Mesendoderm (in vitro differentiated cells): ENCODE measurements at places on chromosomes 1 and 21.

GRCh38 chr1:26996024-26996423, 2.5 kb downstream of the TRNP1 start:
- H3K27ac ChIP-seq: peak overlapping the region; percentile 19
- H3K4me3 ChIP-seq: no peak overlapping the region
- no peaks in the 10 kb centered on the region for H3K27me3 ChIP-seq
- no peaks in the 10 kb centered on the region for H3K36me3 ChIP-seq
- peaks cover 15% of the 10 kb centered on the region for H3K4me1 ChIP-seq

DNA sequence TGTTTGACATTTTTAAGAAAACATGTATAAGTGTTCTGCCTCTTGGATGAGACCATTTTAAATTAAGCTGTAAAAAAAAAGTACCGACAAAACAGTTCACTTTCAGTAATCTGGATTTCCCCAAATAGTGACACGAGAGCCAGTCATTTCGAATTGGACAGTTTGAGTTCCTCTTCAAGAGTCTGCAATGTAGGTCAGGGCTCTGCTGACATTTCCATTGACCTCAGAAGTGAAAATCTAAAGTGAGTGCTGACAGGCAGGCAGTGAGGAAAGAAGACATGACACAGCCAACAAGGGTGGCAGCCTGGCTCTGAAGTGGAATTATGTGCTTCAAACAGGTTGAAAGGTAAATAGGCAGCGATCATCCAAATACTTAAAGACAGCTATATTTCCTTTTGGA, at the start of gene IL23R:
TSS of gene IL23R (plus strand) at position 259 of the 400 bp plus-strand sequence. CDS start 1,667 bp downstream, outside the sequence.
- H3K4me3 ChIP-seq: no peak within 1 kb of the TSS
- H3K27ac ChIP-seq: no peak within 1 kb of the TSS
- no peak for DNase-seq
- no peaks in the 10 kb centered on the region for H3K36me3 ChIP-seq

DNA sequence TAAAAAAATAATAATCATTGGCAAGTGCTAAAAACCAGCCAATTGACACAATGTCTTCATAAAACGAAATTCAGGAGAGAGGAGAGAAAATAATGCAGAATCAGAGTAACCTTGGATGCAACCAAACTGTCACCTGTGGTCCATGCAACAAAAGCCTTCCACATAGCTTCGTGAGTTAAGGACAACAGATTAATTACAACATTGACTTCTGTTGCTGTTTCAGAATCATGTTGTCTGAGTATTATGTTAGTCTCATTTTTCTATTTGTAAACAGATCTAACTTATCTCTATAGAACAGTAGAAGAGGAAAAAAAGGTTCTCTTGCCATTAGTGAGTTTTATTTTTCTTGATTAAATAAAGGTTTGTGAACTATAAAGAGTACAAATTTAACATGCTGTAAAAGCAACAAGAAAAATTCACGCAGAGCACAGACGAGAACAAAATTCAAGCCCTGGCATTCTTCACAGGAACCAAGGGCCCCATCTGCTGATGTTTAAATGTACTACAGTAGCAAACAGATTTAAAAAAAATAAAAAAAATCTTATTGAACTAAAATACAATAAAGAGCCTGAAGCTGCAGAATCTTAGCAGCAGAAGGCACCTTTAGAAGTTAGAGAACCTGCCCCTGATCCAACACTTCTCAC, 381.1 kb upstream of the PKN2 start:
- H3K36me3 ChIP-seq: no peaks in the 10 kb centered on the region
- no peak overlapping the region for H3K4me3 ChIP-seq
- peaks cover 2% of the 10 kb centered on the region for H3K4me1 ChIP-seq
- no peaks in the 10 kb centered on the region for H3K27me3 ChIP-seq
- no peak overlapping the region for H3K27ac ChIP-seq

- no peaks in the 10 kb centered on the region for H3K4me1 ChIP-seq
- no peak overlapping the region for H3K4me3 ChIP-seq
- no peak for DNase-seq
- no peak overlapping the region for H3K27ac ChIP-seq
- H3K36me3 ChIP-seq: no peaks in the 10 kb centered on the region
Measured at GRCh38 chr1:27886353-27886679, 14.0 kb downstream of the THEMIS2 start.

DNA sequence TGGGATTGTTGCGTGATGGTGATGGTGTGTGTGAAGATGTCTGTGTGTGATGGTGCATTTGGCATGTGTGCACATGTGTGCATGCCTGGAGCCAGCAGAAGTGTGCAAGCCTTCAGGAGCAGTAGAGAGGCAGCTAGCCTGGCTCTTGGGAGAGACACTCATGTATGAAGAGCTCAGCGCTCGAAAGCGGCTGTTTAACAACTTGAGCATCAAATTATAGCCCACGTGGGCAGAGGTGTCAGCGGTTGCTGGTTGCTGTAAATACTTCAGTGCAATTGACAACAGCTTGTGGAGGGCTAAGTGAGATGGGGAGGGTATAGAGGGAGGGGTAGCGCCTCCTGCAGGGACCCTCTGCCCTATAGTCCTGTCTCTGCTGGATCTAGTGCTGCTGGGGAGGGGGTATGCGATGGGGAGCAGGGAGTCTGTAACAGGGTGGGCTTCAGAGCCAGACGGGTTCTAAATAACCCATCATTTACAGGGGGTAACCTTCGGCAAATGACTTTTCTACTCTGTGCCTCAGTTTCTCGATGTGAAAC, 21.5 kb downstream of the FOXD2 start:
- H3K27ac ChIP-seq: no peak overlapping the region
- H3K36me3 ChIP-seq: no peaks in the 10 kb centered on the region
- no peak overlapping the region for H3K4me3 ChIP-seq
- no peaks in the 10 kb centered on the region for H3K4me1 ChIP-seq
- no peaks in the 10 kb centered on the region for H3K27me3 ChIP-seq
